ENCODE measurements at places on chromosomes 6 and 20. TPM values are rescaled to one million over a fixed set of nuclear protein-coding genes. Genes with fewer than 3 reads are reported as not detected.

MATN4 gene
- not detected for total RNA-seq

CSE1L gene
- total RNA-seq, result 217 TPM

KLHDC3 gene
- 101 TPM for total RNA-seq

TP53TG5 gene
- total RNA-seq, result not detected

RAET1L gene
- not detected for total RNA-seq

PSMB1 gene
- total RNA-seq, result 922 TPM

FOXC1 gene
- 8.3 TPM for total RNA-seq

SRSF12 gene
- not detected for total RNA-seq

WFDC10B gene
- total RNA-seq, result not detected

LGSN gene
- 0.07 TPM for total RNA-seq

DOK5 gene
- not detected for total RNA-seq

ANKRD66 gene
- not detected for total RNA-seq

CLPSL1 gene
- not detected for total RNA-seq

HLA-DMB gene
- 5.1 TPM for total RNA-seq

SMLR1 gene
- not detected for total RNA-seq
